ENCODE measurements at places on chromosomes 2 and 18. TPM values are rescaled to one million over a fixed set of nuclear protein-coding genes. Genes with fewer than 3 reads are reported as not detected.

DNA sequence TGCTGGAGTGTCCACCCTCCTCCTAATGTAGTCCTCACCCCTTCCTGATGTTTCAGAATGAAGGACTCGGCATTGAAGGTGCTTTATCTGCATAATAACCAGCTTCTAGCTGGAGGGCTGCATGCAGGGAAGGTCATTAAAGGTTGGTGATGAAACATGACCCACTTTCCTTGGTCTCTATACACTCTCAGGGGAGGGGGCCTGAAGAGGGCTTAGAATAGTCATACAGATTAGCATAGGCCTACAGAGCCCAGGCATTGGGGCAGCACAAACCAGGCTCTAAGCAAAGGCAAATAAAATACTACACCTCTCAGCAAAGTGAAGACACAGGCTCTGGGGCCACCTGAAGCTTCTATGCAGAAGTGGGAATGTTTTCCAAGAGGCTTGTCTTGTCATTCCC is 1.8 kb downstream of the IL36RN start:
- H3K27ac ChIP-seq = no peak overlapping the region
- no peaks in the 10 kb centered on the region for H3K27me3 ChIP-seq
- DNase-seq = peak; percentile 0
- H3K36me3 ChIP-seq = no peaks in the 10 kb centered on the region
- no peak overlapping the region for H3K4me3 ChIP-seq
- no peaks in the 10 kb centered on the region for H3K4me1 ChIP-seq

- H3K27ac ChIP-seq = peak overlapping the region; percentile 84
- peaks cover 8% of the 10 kb centered on the region for H3K4me1 ChIP-seq
- no peaks in the 10 kb centered on the region for H3K27me3 ChIP-seq
- no peak overlapping the region for H3K4me3 ChIP-seq
These were observed 29.9 kb downstream of the LIPG start for GRCh38 chr18:49591775-49592174.

The IL36A gene
- not detected for total RNA-seq

The GALR1 gene
- 0.16 TPM for total RNA-seq

DNA sequence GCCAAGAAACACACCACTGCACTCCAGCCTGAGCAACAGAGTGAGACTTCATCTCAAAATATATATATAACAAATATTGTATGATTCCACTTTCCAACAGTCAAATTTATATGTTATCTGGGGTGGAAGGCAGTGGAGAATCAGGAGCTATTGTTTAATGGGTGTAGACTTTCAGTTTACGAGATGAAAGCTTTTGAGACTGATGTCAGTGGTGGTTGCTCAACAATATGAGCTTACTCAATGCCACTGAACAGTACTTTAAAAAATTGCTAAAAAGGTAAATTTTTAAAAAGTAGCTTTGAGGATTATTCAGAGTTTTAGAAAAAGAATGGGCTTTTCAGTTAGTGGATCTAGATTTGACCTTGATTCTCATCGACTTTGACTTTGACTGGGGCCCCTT is 105.9 kb upstream of the ST6GAL2 start:
- no peak for DNase-seq
- H3K27me3 ChIP-seq = no peaks in the 10 kb centered on the region
- H3K4me1 ChIP-seq = no peaks in the 10 kb centered on the region
- H3K36me3 ChIP-seq = no peaks in the 10 kb centered on the region

- H3K4me1 ChIP-seq = no peaks in the 10 kb centered on the region
- H3K36me3 ChIP-seq = no peaks in the 10 kb centered on the region
- no peaks in the 10 kb centered on the region for H3K27me3 ChIP-seq
- H3K4me3 ChIP-seq = no peak overlapping the region
- DNase-seq = no peak
These were observed 34.9 kb downstream of the CTIF start for GRCh38 chr18:48573632-48574283.

- no peaks in the 10 kb centered on the region for H3K4me1 ChIP-seq
- no peak for DNase-seq
- no peak overlapping the region for H3K27ac ChIP-seq
- H3K36me3 ChIP-seq = no peaks in the 10 kb centered on the region
- H3K27me3 ChIP-seq = no peaks in the 10 kb centered on the region
- H3K4me3 ChIP-seq = no peak overlapping the region
These were observed 1200.8 kb upstream of the GYPC start for GRCh38 chr2:125455110-125455509.

The COLEC12 gene
- 4.7 TPM for total RNA-seq

DNA sequence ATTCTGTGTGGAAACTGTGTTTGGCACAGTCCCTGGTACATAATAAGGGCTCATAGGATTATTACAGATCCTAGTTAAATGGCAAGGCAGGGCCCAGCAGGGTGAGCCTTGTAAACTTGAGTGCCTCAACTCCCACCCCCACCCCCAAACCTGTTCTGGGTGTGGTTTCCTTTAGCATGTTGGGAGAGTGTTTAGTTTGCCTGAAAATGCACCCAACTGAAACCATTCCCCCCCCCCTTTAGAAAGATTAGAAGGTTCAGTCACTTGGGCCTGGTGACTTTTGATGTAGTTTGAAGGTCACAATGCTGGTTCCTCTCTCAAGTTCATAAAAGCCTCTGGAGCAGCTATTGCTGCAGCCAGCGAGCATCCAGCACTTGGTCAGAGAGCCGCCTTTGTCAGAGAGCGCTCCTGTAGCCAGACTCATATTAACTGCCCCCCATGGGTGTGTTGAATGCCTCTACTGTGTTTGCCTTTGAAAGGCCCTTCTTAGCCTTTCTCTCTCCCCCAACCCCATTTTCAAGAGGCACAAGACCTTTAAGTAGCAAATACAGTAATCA is 113.7 kb downstream of the SPTBN1 start:
- no peaks in the 10 kb centered on the region for H3K27me3 ChIP-seq
- H3K4me1 ChIP-seq = peaks cover 24% of the 10 kb centered on the region
- no peak overlapping the region for H3K4me3 ChIP-seq

DNA sequence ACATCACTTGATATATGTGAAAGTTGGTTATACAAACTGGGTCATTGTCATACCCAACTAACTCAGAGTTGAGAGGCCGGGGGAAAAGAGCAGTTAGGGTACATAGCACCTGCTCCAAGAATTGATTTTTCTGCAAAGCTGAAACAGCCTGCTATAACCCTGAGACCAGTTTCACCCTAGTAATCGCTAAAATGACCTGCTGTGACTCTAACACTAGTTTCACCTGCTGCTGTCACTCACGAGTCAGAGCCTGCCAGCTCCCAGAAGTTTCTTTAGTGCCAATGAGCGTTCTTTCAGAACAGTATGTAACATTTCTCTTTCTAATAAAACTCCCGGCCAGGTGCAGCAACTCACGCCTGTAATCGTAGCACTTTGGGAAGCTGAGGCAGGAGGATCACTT is 28.0 kb downstream of the SRSF7 start:
- H3K4me1 ChIP-seq = no peaks in the 10 kb centered on the region
- no peaks in the 10 kb centered on the region for H3K36me3 ChIP-seq
- no peak overlapping the region for H3K27ac ChIP-seq
- DNase-seq = no peak
- no peak overlapping the region for H3K4me3 ChIP-seq
- no peaks in the 10 kb centered on the region for H3K27me3 ChIP-seq

DNA sequence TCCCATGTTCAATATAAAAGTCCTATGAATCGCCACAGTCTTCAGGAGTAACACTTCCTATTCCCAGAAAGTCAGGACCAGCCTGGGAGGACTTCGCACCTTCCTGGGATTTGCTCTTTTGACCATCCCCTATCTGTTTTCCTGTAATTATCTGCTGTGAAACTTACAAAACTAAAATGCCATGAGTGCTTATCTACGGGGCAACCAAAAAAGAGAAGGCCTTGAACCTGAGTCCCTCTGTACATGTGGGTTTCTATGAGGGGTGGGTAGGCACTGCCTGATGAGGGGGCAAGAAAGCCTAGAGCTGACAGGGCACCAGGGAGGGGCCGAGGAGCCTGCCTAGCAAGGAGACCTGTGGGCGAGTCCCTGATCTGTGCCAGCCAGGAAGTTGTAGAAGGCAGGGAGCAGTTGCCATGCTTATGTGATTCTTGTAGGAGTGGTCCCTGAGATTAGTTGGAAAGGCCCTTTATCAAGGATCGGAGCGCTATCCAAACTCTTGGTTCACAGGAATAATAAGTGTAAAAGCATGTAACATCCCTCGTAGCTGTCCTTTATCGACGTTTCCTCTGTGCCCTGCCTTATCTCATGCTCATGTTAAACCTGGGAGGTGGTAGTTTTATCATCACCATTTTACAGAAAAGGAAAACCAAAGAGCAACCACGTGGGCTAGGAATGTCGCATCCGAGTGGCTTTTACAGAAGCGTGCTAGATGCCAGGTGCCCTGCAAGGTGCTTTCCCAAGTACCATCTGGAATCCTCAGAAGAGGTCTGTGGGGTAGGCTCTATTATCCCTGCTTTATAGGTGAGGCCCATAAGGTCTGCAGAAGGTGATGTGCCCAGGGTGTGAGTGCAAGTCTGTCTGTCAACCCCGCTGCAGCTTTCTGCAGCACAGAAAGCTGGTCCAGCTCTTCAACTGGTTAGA is 111.8 kb downstream of the B3GNT2 start:
- peak overlapping the region; percentile 72 for H3K27ac ChIP-seq
- H3K27me3 ChIP-seq = no peaks in the 10 kb centered on the region
- DNase-seq = peak; percentile 78
- H3K4me1 ChIP-seq = peaks cover 25% of the 10 kb centered on the region

The TUBA4B gene
- total RNA-seq = not detected

DNA sequence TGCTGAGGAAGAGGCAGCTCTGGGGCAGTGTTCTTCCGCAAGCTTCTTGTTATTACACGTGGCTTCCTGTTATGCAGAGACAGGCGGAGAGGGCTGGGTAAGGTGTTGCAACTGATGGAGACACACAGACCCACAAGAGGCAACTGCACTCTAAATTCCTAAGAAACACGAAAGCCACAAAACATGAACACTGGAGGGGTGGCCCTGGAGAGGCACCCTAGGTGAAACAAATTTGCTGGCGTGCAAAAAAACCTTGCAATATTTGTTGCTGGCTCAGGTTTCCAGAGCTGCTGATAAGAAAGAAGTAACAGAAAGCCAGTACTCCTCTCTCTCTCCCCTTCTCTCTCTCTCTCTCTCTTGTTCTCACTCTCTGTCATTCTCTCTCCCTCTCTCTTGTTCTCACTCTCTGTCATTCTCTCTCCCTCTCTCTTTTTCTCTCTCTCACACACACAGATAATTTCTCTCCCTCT is 31.8 kb downstream of the ARHGAP25 start:
- H3K27me3 ChIP-seq = no peaks in the 10 kb centered on the region
- peak; percentile 44 for DNase-seq
- H3K27ac ChIP-seq = peak overlapping the region; percentile 65
- no peaks in the 10 kb centered on the region for H3K36me3 ChIP-seq

The MC5R gene
- not detected for total RNA-seq

GRCh38 chr2:195642679-195643068 is 14.4 kb upstream of the SLC39A10 start:
- no peaks in the 10 kb centered on the region for H3K27me3 ChIP-seq
- no peak overlapping the region for H3K4me3 ChIP-seq
- no peaks in the 10 kb centered on the region for H3K4me1 ChIP-seq
- no peak overlapping the region for H3K27ac ChIP-seq

GRCh38 chr2:209476367-209477208 is 52.7 kb downstream of the MAP2 start:
- no peak overlapping the region for H3K4me3 ChIP-seq
- H3K36me3 ChIP-seq = no peaks in the 10 kb centered on the region
- no peak overlapping the region for H3K27ac ChIP-seq
- H3K27me3 ChIP-seq = no peaks in the 10 kb centered on the region

The HOXD13 gene
- 0.32 TPM for total RNA-seq

DNA sequence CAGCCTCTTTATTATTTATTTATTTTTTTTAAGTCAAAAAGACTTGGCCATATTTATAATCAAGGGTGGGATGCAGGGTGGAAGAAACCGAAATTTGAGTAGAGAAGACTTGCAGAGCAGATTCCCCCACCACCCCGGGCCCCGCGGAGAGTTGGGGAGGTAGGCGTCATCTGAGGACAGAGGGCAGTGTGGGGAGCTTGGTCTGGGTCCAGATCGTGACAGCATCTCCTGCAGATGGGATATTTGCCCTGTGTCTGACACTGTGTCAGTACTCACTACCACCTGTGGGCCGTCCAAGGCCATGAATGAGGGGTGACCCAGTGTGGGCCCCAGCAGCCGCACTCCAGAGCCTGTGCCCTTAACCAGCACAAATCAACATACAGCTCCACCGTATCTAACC is 10.5 kb upstream of the PRELID3A start:
- no peaks in the 10 kb centered on the region for H3K27me3 ChIP-seq
- DNase-seq = no peak
- no peaks in the 10 kb centered on the region for H3K36me3 ChIP-seq
- H3K27ac ChIP-seq = no peak overlapping the region

The SNORC gene
- total RNA-seq = 39.6 TPM

The DYNAP gene
- total RNA-seq = not detected

GRCh38 chr2:156379071-156379470 is 46.5 kb upstream of the NR4A2 start:
- H3K27ac ChIP-seq = no peak overlapping the region
- H3K36me3 ChIP-seq = no peaks in the 10 kb centered on the region
- H3K27me3 ChIP-seq = no peaks in the 10 kb centered on the region
- no peak overlapping the region for H3K4me3 ChIP-seq

The EN1 gene
- not detected for total RNA-seq

The AFF3 gene
- 2.6 TPM for total RNA-seq

GRCh38 chr18:23166891-23167541 is 31.7 kb downstream of the CABLES1 start:
- H3K36me3 ChIP-seq = no peaks in the 10 kb centered on the region
- H3K4me3 ChIP-seq = no peak overlapping the region
- H3K27ac ChIP-seq = no peak overlapping the region
- DNase-seq = no peak
- H3K27me3 ChIP-seq = no peaks in the 10 kb centered on the region
- no peaks in the 10 kb centered on the region for H3K4me1 ChIP-seq

DNA sequence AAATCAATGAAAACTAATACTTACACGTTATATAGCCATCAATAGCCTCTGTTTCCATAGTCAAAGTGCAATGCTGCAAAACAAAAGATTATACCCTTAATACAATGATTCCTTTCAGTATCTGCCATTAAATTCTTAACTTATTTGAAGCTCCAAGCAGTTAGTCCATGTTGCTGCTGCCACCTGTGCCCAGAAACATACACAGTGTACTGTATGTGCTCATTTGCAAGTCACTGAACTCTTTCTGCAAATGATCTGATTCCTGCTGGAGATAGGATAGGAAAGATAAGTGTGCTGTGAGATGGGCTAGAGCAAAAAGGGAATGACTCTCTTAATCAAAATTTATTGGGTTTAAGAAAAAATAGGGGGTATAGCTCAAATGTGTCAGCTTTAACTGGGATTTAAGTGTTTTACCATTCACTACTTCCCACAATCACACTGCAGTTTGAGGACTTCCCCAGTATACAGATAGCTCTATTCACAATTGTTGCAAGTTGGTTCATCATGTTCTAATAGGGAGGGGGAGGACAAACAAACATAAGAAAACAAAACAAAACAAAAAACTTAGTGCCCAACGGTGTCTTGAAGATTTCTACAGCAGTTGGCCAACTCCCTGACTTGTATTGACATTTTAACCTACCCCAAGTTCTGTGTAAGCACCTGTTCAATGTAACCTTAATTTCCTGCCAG is 2.7 kb downstream of the IKZF2 start:
- no peaks in the 10 kb centered on the region for H3K4me1 ChIP-seq
- no peak overlapping the region for H3K27ac ChIP-seq
- no peaks in the 10 kb centered on the region for H3K27me3 ChIP-seq
- H3K4me3 ChIP-seq = no peak overlapping the region

GRCh38 chr2:102437122-102437521 is 14.2 kb downstream of the IL18RAP start:
- H3K4me1 ChIP-seq = no peaks in the 10 kb centered on the region
- H3K36me3 ChIP-seq = no peaks in the 10 kb centered on the region
- no peak for DNase-seq

The VWA3B gene
- 1.8 TPM for total RNA-seq

Data from colonic mucosa (tissue), 4 donors.